Tibial artery (tissue), 4 donors: ENCODE measurements at places on chromosomes 4 and X.
A peak's percentile ranks its signal among the peaks of the same experiment; 100 is the strongest.

- H3K4me3 ChIP-seq, result no peak overlapping the region
- no peak for DNase-seq
- peak overlapping the region; percentile 48 for H3K27ac ChIP-seq
- H3K4me1 ChIP-seq, result no peaks in the 10 kb centered on the region
- H3K27me3 ChIP-seq, result no peaks in the 10 kb centered on the region
These were observed 244.3 kb downstream of the PTTG2 start for GRCh38 chr4:38204339-38205035.

- H3K27ac ChIP-seq, result no peak overlapping the region
- no peaks in the 10 kb centered on the region for H3K4me1 ChIP-seq
- H3K4me3 ChIP-seq, result no peak overlapping the region
- no peaks in the 10 kb centered on the region for H3K36me3 ChIP-seq
These were observed 21.0 kb upstream of the TMSB15B start for GRCh38 chrX:103941201-103941975.

DNA sequence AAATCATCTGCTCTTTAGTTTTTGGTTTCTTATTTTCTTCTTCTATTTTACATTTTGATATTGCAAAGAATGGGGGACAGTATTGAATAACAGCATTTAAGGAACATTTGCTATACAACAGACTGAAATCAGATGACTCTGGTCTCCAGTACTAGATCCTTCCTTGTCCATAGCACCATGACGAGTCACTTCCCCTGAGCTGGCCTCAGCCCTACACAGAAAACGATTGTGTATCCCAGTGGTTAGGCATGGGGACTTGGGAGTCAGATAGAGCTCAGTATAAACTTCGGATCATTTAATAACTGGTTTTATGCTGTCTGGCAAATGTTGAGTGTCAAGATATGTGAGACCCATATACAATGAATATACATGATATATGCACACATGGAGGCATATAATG, 44.7 kb upstream of the BEX4 start:
- no peak overlapping the region for H3K27ac ChIP-seq
- H3K4me1 ChIP-seq, result no peaks in the 10 kb centered on the region

DNA sequence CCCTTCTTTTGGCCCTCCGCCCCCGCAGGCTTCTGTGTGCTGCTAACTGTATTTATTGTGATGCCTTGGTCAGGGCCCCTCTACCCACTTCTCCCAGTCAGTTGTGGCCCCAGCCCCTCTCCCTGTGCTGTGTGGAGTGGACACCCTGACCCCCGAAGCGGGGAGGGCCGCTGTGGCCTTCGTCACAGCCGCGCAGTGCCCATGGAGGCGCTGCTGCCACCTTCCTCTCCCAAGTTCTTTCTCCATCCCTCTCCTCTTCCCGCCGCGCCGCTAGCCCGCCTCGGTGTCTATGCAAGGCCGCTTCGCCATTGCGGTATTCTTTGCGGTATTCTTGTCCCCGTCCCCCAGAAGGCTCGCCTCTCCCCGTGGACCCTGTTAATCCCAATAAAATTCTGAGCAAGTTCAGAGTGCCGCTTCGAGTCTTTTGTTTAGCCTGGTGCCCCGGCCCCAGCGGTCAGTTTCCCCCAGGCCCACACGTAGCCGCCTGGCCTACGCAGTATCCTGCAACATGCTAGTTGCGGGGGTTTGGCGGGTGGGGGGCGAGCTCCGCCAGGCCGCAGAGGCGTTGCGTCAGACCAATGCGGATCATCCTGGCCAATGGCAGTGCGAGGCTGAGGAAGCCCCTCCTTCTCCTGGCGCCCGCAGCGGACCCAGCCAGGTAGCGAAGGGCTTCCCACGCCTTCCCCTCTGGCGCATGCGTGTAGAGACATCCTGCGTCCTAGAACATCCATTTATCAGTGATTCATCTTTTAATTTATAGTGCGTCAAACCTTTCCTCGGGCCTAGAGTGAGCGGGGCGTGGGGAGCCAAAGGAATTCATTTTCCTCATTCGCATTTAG, 5.6 kb upstream of the KANTR start:
- H3K4me1 ChIP-seq, result peaks cover 11% of the 10 kb centered on the region
- DNase-seq, result peak; percentile 93
- peaks cover 8% of the 10 kb centered on the region for H3K36me3 ChIP-seq
- no peaks in the 10 kb centered on the region for H3K27me3 ChIP-seq

DNA sequence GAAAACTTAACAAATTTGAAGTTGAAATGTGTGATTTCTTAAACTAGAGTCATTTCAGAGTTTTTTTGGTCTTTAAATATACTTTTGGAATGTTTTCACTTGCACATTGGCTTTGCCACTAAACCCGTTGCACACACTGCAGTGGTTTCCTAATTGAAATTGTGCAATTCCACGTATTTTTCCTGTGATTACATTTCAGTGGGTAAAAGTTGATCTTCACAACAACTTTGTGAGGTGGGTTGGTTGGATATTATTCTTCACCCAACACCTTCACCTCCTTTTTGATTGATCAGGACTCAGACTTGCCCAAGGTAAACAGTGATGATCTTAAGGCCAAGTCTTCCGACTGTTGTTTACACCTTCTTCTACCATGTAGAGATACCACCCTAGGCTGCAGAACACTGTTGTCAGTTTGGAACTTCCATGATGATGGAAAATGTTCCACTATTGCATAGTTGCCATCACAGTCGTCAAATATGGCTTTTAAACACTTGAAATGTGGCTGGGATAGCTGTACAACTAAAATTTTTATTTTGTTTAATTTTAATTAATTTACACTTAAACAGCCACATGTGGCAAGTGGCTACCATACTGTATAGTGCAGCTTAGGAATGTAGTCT, 13.7 kb downstream of the SEPTIN11 start:
- H3K4me3 ChIP-seq, result no peak overlapping the region
- no peaks in the 10 kb centered on the region for H3K36me3 ChIP-seq
- no peak for DNase-seq
- H3K4me1 ChIP-seq, result no peaks in the 10 kb centered on the region
- no peaks in the 10 kb centered on the region for H3K27me3 ChIP-seq

- no peak overlapping the region for H3K27ac ChIP-seq
- DNase-seq, result no peak
- H3K27me3 ChIP-seq, result no peaks in the 10 kb centered on the region
- no peak overlapping the region for H3K4me3 ChIP-seq
- H3K4me1 ChIP-seq, result no peaks in the 10 kb centered on the region
- H3K36me3 ChIP-seq, result no peaks in the 10 kb centered on the region
These were observed 49.0 kb downstream of the SH2D1A start for GRCh38 chrX:124395145-124395880.

- no peak overlapping the region for H3K27ac ChIP-seq
- no peak overlapping the region for H3K4me3 ChIP-seq
- no peak for DNase-seq
- H3K36me3 ChIP-seq, result no peaks in the 10 kb centered on the region
These were observed 4.4 kb downstream of the ZFYVE28 start for GRCh38 chr4:2413821-2414610.

- H3K27ac ChIP-seq, result no peak overlapping the region
- no peaks in the 10 kb centered on the region for H3K27me3 ChIP-seq
- peaks cover 6% of the 10 kb centered on the region for H3K36me3 ChIP-seq
- no peaks in the 10 kb centered on the region for H3K4me1 ChIP-seq
These were observed 10.2 kb downstream of the TLR3 start for GRCh38 chr4:186078981-186079638.

DNA sequence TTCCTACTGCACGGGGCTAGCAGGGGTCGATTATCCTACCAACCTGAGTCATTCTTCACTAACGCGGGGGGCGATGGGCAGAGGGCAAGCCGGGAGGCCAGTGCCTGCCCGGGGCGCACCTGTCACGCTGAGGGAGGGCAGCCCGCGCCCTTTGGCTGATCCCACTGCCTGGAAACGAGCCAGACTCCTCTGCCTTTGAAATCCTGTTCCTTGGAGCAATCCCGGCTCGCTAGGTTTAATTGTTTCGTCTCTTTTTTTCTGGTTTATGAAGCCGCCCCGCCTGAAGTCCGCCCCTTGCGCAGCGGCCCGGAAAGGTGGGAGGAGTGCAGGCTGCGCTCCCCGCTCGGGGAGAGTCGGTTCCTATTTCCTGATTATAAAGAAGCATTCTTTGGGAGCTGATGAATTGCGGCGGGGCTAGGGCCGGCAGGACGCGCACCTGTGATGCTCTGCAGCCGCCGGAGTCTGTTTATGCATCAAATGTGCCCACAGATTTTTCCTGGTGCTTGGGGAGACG, 484.2 kb downstream of the BCOR start:
- H3K4me3 ChIP-seq, result peak overlapping the region; percentile 18
- H3K27ac ChIP-seq, result no peak overlapping the region
- H3K4me1 ChIP-seq, result peaks cover 12% of the 10 kb centered on the region
- H3K36me3 ChIP-seq, result no peaks in the 10 kb centered on the region
- H3K27me3 ChIP-seq, result no peaks in the 10 kb centered on the region
- DNase-seq, result no peak

DNA sequence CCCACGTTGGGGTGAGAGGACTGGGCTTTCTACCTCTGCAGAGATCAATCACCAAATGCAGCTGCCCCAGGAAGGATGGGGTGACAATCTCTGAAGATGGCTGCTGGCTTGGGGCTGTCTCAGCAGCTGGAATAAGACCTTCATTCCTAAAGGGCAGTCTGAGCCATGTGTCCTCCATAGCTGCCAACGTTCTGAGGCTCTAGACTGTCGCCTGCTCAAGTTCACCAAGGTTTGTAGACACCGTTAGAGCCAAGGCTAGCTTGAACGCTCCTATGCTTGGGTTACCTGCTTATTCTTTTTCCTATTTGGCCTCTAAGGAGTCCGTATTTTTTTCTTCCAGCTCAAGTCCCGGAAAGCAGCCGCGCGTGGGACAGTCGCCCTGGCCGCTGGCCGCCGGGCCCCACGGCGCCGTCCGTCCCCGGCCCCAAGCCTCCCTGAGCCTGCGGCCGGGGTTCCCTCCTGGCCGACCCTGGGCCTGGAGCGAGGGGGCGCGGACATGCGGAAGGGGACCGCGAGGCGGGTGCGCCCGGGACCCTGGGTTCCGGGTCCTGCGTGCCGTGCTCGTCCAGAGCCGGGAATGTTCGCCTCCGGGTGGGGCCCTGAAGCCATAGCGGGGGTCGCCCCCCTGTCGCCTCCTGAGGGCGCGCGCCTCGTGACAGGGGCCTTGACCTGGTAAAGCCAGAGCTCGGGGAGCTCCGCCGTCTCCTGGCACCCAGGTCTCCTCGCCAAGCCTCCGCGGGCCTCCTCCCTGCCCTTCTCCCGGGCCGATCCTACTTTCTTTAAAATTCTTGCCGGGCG, 23.3 kb downstream of the MRFAP1 start:
- no peaks in the 10 kb centered on the region for H3K36me3 ChIP-seq
- peaks cover 8% of the 10 kb centered on the region for H3K4me1 ChIP-seq
- H3K4me3 ChIP-seq, result peak overlapping the region; percentile 46
- H3K27me3 ChIP-seq, result no peaks in the 10 kb centered on the region
- peak overlapping the region; percentile 53 for H3K27ac ChIP-seq

GRCh38 chr4:140234697-140235060, 80.7 kb upstream of the MAML3 start:
- H3K36me3 ChIP-seq, result no peaks in the 10 kb centered on the region
- peaks cover 24% of the 10 kb centered on the region for H3K4me1 ChIP-seq

DNA sequence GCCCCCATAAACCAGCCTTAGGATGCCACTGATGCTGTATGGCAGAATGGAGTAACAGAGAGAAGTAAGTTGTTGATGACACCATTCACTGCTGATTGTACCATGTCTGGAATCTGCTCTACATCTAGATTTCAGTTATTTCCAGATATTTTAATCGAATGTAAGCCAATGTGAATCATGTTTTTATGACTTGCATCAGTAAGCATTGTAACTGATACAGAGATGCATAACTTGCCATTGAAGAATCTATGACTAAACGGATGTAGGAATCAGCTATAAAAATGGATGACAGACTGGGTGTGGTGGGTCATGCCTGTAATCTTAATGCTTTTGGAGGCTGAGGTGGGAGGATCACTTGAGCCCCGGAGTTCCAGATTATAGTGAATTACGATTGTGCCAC, 161.0 kb upstream of the GATB start:
- no peaks in the 10 kb centered on the region for H3K4me1 ChIP-seq
- no peaks in the 10 kb centered on the region for H3K36me3 ChIP-seq
- no peaks in the 10 kb centered on the region for H3K27me3 ChIP-seq
- no peak overlapping the region for H3K27ac ChIP-seq

- no peak overlapping the region for H3K4me3 ChIP-seq
- H3K36me3 ChIP-seq, result no peaks in the 10 kb centered on the region
- H3K4me1 ChIP-seq, result no peaks in the 10 kb centered on the region
- H3K27ac ChIP-seq, result no peak overlapping the region
These were observed 27.4 kb downstream of the TAF7L start for GRCh38 chrX:101263766-101264165.

DNA sequence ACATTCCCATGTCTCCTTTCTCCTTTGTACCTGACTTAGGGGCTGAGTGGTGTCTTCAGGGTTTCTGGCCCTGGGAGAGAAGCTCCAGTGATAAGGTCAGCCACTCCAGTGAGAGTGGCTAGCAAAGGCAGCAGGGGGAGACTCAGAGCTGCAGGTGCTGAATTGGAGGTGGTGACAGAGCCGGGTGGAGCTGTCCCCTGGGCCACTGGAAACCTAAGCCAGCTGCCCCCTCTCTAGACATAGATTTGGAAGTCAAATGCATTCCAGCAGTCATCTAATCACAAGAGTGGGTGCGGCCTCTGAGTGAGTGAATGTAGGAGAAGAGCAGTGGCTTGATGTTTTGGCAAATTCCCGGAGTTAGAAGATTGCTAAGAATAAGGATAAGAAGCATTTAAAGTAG, 28.5 kb downstream of the TRIM2 start:
- H3K4me3 ChIP-seq, result no peak overlapping the region
- no peak for DNase-seq
- H3K27me3 ChIP-seq, result no peaks in the 10 kb centered on the region
- no peak overlapping the region for H3K27ac ChIP-seq
- peaks cover 14% of the 10 kb centered on the region for H3K4me1 ChIP-seq
- no peaks in the 10 kb centered on the region for H3K36me3 ChIP-seq

- H3K36me3 ChIP-seq, result no peaks in the 10 kb centered on the region
- no peak for DNase-seq
- peak overlapping the region; percentile 78 for H3K27ac ChIP-seq
- H3K4me3 ChIP-seq, result peak overlapping the region; percentile 59
- no peaks in the 10 kb centered on the region for H3K27me3 ChIP-seq
- H3K4me1 ChIP-seq, result peaks cover 4% of the 10 kb centered on the region
These were observed 21.9 kb upstream of the WDR45 start for GRCh38 chrX:49101629-49101984.

DNA sequence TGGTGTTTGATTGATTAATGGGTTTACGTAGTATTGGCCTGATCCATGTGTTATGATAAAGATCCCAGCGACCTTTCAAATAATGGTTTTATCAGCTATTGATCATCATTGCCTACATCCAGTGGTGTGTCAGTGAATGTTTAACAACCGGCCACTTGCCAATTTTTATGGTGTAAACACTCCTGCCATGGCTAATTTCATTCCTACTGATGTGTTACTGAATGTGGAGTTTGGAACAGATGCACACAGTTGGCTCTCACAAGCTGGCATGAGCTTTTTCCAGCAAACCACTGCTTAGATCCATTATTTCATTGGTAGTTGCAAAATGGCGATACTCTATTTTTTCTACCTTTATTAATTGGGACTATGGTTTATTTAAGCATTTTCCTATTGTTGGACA, 139.9 kb downstream of the REPS2 start:
- H3K36me3 ChIP-seq, result no peaks in the 10 kb centered on the region
- H3K27ac ChIP-seq, result no peak overlapping the region
- no peak for DNase-seq
- H3K4me3 ChIP-seq, result no peak overlapping the region
